ENCODE measurements at places on chromosomes 6 and 20. TPM values are rescaled to one million over a fixed set of nuclear protein-coding genes. Genes with fewer than 3 reads are reported as not detected.

DNA sequence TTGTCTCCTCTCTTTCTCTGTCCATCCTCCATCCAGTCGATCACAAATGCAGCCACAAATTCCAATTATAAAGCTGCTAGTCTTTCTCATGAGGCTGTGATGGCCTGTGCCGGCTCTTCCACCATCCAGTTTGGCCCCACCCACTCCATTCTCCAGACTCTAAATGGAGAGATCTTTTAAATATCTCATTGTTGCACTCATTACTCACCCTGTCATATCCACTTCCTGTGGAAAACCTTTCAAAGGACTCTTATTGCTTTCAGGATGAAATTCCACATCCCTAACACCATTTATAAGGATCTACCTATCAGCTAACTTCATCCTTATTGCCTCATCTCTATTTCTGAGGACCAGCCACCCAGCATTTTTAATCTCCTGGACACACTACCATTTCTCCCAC, 70.6 kb downstream of the NRN1 start:
- DNase-seq: no peak

GRCh38 chr20:37276494-37277252, 12.8 kb upstream of the MANBAL start:
- peak; percentile 65 for DNase-seq

GRCh38 chr6:3236005-3236404, 8.6 kb upstream of the TUBB2B start:
- no peak for DNase-seq

- DNase-seq: no peak
Measured at GRCh38 chr20:56522311-56522710, 2.2 kb upstream of the FAM209A start.

- no peak for DNase-seq
Measured at GRCh38 chr6:160300076-160300695, 41.6 kb upstream of the SLC22A2 start.

DNA sequence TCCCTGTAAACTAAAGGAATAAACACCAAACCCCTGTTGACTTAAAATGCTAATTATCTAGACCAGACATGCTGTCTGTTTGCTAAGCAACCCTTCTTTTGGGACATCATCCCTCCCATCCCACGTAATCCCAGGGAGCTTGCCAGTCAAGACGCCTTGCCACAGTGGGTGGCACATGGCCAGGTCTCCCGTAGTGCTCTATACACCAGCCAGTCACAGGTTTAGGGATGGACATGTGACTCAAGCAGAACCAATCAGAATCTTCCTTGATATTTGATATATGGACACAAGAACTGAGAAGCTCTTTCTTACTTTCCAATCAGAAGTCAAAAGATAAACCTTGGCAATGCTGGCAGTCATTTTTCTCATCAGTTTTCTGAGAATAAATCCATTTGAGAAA, 60.0 kb downstream of the CNKSR3 start:
- DNase-seq: no peak

DNA sequence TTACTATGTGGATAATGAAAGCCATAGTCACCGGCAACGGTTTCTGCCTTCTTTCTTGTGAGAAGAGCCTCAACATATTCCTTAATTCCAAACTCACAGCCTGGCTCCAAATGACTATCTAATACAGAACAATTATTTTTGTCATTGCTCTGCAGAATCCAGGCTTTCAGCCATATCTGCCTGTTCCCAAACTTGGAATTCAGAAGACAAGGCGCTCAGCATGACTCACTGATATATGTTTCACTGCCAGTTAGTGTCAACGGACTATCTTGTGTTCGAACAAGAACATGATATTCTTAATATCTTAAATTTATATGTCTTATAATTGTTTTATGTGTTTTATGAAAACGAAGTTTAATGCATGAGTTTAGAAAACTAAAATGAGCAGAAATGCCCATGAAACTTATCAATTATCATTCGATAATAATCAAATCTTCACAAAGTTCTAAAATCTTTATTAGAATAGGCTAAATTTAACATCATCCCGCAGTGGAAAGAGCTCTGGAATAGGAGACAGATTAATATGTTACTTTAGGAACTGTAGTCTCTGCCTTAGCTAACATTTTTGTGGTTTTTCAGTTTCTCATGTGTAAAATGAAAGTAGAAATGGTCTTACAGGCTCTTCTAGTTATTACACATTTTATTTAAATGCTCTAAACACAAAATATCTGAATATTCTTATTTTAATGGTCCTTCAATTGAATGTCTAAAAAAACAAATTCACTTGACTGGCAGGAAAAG, 669.3 kb upstream of the GJE1 start:
- DNase-seq: no peak

DNA sequence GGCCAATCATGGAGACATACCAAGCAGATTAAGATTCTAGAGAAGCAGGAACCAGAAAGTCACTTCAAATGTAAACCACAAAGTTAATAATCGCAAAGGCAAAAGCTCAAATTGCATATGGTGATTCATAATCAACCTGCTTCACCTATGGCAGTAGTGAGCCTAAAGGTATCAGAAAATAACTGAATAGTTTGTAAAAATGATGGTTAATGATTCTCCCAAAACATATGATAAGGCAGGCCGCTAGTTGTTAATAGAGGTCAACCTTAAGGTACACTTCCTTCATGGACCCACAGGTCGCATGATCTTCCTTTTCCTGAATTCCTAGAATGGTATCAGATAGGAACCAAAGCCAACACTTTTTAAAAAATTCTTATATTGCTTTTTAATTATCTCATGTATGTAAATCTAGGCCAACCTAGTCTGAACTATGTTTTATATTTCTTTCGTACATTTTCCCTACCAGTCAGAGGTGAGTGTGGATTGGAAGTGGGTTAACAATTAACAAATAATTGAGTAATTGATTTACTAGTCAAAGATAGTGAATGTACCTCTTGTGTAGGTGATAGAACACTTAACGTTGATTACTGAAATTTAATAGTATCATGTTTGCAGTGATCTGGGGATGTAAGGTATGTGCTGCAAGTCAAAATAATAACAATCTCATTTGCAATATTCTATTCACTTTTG, 16.4 kb downstream of the TAAR2 start:
- no peak for DNase-seq

DNA sequence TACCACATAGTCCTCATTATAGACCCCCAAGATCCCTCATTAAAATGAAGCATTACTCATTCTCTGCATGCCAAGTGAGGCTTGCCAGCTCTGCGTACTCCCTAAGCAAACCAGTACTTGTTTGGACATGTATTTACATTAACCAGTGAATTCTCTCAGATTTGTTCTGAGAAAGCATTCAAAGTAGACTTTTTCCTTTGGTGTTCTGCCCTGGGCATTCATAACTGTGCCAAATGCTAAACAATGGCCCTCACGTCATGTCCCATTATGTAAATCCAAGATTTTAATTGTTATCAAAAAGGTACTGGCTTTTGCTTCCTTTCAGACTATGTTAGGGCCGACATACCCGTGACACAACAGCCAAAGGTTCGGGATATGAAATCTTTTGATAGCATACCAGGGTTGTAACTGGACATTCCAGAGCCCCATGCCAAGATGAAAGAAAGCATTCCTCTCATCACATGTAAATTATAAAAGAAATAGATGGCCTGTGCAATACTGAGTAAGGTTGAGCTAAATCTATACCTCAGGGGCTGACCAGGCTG, 164.2 kb downstream of the ADAT2 start:
- no peak for DNase-seq

GRCh38 chr6:11426571-11426970, 111.0 kb upstream of the TMEM170B start:
- DNase-seq: no peak

DNA sequence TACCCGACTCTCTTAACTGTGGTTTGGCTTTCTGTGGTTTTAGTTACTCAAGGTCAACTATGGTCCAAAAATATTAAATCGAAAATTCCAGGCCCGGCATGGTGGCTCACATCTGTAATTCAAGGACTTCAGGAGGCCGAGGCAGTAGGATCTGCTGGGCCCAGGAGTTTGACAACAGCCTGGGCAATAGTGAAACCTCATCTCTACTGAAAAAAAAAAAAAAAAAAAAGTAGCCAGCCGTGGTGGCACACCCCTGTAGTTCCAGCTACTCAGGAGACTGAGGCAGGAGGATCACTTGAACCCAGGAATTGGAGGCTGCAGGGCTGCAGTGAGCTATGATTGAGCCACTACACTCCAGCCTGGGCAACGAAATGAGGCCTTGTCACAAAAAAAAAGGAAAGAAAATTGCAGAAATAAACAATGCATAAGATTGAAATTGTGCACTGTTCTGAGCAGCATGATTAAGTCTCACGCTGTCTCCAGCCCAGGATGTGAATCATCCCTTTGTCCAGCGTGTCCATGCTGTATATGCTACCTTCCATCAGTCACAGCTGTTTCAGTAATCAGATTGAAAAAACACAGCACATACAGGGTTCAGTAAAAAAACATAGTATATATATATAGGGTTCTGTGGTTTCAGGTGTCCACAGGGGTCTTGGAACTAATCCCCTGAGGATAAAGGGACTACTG, 40.7 kb downstream of the RGS17 start:
- DNase-seq: no peak

- DNase-seq: peak; percentile 78
Measured at GRCh38 chr6:16334671-16335070, 96.3 kb downstream of the GMPR start.

Gene WFDC10B
- not detected for total RNA-seq

Gene MUC21
- 0.28 TPM for total RNA-seq
